Activated CD4-positive, alpha-beta memory T cell treated with anti-CD3 and anti-CD28 coated beads for 36 hours (primary cell): ENCODE measurements at places on chromosomes 13 and 19.
A peak's percentile ranks its signal among the peaks of the same experiment; 100 is the strongest.

DNA sequence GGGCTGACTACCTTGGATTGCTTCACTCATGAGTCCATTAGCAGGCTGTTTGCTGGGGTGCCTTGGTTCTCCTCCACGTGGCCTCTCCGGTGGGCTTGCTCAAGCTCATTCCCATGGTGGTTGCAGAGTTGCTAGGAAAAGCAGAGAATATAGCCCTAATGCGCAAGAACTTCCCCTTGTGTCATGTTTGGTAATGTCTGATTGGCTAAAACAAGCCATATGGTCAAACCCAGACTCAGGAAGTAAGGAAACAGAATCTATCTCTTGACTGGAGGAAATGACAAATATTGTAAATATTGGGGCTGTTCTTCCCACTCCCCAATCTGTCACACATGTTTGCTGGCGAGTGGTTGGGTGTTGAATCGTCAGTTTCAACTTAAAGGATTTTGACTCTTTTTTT is 12.1 kb downstream of the NFILZ start:
- DNase-seq = no peak

DNA sequence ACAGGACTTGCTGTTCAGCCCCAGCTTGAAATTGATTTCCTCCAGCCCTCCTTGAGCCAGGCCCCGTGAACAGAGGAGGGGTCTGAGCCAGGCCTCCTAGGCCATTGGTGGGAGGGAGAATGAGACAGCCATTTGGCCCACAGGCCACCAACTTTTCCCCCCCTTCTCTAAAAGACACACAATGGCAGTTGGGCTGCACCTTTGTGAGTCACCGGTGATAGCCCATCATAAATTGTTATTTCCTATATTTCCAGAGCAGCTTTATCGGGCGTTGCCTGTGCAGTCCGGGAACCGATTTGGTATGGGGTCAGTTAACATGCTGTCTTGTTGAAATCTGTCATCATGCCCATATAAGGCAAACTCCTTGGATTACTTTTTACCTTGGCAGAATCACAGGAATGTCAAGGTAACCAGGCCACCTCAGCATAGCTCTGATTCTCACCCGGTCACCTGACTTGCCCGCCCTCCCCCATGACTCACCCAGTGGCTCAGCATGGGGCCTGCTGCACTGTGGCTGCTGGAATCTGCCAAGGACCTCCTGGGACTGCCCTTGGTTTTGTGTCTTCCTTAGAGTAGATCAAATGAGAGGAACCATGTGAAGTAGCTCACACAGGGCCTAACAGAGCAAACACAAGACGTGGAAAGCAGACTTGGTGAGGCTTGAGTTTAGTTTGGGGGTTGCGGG is 36.1 kb downstream of the ACTN4 start:
- peak; percentile 82 for DNase-seq

- no peak for DNase-seq
These were observed 49.0 kb upstream of the FRY start for GRCh38 chr13:31982540-31982939.

DNA sequence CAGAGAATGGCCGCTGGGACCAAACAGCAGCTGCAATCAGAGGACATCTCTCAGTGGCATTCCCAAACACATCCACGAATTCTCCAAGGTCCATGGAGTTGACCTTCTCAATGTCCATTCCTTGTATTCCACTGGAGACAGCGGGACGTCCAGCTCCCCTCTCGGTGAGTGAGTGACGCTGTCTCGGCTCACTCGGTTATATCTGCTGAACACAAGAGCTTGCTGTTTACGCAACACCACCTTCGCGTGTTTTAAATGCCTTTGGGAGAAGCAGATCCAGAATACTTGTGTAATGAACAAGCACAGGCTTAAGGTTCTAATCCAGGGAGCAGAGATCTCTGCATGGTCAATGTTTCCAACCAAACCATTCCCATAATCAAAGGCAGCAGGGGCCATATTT is at the start of gene URAD:
TSS of gene URAD (minus strand) at position 174 of the 400 bp plus-strand sequence. CDS start at position 118, 56 bp downstream.
- no peak for DNase-seq

DNA sequence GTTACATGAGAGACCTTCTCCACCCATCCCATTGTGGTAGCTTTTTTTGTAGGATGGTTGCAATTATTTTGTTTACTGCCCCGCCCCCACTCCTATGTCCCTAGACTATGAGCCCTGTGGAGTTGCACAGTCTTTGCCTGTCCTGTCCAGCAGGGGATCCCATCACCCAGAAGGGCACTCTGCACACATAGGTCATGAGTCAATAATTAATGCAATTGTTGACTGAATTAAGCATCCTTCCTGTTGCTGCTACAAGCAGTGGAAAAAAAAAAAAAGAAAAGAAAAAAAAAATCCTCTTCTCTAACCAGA is 14.2 kb downstream of the C19orf81 start:
- no peak for DNase-seq

DNA sequence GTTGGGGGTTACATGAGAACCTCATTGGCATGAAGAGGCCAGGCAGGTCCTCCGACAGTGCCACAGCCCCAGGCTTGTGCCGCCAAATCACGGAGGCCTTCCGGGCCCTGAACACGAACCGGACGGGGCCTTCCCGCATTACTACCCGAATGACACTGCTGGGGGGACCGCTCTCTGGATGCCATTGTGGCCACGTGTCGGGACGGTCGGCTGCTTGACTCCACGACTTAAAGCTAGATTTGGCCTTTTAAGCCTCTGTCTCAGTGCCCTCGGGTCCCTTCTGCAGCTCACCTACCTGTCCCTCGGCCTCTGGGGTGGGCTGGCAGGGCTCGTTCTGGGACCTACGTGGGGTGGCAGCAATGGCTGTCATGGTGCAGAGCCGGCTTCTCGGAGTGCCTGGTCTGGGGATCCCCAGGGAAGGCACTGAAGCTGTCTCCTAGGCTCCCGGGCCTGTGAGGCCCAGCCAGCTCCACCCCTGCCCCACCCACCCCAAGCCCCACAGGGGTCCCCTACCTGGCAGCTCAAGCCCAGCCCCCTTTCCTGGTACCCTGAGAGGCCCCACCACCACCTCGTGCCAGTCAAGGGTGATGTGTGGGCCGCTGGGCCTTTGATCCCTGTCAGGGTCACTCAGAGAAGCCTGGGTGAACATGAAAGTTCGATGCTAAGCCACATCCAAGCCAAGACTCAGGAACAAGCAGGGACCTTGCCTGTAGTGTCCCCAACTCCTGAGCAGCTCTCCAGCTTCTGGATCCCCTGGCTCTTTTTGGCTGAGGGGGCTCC is 245.8 kb upstream of the SGCG start:
- no peak for DNase-seq

- no peak for DNase-seq
These were observed 20.4 kb upstream of the DCLK1 start for GRCh38 chr13:36151591-36151990.

DNA sequence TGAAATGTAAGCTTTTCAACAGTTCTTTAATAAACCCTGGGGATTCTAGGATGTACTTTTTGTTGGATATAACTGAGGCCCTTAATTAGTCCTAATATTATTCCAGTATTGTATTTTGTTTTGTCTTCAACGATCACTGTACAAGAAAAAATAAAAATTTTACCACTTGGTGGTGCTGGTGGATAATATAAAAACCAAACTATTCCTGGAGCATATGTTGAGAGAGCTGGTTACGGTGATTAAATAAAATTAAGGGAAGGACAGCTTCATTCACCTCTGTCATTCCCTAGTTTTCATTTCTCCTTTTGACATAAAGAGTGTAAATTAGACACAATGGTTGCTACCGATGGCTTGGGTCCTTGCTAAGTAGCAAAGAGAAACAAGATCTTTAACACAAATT is 598.6 kb upstream of the PCDH20 start:
- DNase-seq = no peak

DNA sequence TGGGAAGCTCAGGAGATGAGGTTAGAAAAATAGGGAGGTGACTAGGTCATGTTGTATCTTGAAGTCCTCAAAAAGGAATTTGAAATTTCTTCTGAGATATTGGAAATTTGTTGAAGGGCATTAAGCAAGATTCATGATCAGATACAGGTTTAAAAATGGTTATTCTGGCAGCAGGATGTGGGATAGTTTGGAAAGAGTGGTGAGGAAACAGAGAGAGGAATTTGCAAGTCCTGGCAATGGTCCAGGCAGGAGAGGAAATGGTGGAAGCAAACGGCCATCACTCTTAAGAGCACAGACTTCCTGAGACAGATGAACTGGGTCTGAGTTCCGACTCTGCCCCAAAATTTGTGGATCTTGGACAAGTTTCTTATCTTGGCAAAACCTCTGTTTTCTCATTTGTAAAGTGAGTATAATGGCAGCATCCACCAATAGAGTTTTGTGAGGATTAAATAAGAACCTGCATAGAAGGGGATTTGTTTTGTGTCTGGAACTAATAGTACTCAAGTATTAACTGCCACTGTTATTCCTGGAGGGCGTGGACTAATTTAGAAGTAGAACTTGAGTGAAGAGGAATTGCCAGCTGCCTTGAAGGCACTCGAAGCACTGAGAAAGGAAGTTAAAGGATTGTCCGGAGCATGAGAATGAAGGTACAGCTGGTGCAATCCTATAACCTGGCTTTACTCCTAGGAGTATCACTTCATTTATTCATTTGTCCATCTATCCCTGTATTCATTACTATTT is 99.6 kb downstream of the CCNA1 start:
- DNase-seq = no peak

GRCh38 chr19:37227996-37228395 is 10.0 kb downstream of the ZNF383 start:
- peak; percentile 52 for DNase-seq

- no peak for DNase-seq
These were observed 15.8 kb upstream of the ELF1 start for GRCh38 chr13:41034881-41035280.

- no peak for DNase-seq
These were observed 19.5 kb downstream of the NUFIP1 start for GRCh38 chr13:44969551-44970484.

DNA sequence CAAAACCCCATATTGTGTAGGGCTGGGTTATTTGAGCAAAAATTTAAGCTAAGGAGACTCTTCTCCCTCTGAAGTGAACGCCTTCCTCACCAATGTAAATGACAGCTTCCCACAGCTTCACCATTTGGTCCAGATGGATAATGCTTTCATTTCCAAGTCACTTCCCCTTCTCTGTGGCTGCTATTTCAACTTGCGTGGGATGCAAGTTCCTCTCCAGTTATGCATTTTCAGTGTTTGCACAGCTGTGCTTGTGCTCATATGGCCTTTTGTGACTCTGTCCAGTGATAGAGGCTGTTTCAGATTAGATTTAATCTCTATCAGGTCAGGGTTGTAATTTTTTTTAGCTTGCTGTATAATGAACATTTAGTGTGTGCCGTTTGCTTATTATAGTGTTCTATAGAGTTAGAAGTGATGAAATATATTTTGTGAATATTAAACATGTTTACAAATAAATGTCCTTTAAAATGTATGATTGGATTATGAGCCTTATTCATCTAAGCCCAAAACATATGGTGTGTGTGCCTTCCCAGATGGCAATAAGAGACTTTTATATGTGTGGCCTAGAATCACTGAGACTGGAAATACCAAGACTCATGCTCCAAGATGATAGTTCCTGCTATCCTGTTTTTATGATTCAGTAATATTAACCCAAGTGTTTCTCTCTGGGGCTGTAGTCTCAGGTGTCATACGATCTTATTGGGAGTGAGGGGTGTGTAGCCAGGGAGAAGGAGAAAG is 86.6 kb downstream of the TNFRSF19 start:
- DNase-seq = no peak

DNA sequence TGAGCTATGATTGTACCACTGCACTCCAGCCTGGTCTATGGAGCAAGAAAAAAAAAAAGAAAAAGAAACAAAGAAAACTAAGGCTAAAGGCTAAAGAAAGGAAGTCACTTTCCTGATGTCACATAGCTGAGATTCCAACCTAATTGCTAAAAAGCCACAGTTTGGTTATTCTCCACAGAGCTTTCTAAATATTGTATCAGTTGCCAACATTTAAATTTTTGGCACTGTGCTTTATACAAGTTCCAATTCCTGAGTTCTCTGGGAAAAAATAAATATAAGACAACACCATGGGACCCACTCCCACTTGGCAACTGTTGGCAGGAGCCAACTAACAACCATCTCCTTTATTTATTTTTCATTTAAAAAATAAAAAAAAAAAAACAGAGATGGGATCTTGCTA is 11.2 kb upstream of the LYPD3 start:
- no peak for DNase-seq

DNA sequence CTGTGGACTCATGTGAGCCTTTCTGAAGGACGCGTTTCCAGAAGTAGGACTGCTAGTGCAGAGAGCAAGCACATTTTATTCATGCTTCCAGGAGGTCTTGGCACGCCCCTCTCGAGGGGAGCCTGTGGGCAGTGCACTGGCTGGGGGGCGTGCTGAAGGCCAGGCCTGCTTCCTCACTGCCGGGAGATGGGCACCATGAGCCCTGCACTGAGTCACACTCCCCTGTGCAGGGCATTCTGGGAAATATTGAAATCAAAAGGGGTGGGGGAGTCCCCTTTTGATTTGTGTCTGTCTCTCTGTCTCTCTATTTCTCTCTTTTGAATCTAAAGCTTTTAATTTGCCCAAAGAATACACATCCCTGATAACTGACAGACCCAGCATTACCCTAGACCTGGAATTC is 34.0 kb downstream of the DPF1 start:
- DNase-seq = peak; percentile 40

DNA sequence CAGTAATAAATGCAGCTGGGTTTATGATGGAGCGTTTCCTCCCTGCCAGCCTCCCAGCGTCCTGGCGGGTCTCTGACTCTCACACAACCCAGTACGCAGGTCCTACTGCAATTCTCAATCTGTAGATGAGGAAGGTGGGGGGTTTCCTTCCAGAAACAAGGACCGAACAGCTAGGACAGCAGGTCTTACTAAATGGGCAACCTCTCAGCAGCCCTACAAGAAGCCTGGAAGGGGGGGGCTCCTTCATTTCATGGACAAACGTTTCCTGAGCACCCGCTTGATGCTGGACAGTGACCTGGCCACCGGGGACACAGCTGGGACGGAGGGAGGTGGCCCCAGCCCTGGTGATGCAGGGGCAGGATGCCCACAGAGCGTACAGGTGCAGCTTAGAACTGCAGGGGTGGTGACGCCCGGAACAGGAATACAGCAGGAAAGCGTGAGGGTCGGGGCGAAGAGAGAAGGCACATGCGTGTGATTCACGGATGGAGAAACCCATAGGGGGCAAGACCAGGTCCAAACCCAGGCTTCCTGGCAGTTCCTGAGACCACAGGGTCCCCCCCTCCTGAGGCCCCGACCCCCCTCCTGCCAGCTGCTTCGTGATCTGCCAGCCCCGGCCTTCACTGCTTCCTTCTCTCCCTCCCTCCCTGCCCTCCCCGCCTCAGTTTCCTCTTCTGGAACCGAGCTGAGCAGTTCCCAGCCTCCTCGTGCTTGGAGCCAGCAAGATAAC is 732 bp upstream of the C2CD4C start:
- DNase-seq = no peak

DNA sequence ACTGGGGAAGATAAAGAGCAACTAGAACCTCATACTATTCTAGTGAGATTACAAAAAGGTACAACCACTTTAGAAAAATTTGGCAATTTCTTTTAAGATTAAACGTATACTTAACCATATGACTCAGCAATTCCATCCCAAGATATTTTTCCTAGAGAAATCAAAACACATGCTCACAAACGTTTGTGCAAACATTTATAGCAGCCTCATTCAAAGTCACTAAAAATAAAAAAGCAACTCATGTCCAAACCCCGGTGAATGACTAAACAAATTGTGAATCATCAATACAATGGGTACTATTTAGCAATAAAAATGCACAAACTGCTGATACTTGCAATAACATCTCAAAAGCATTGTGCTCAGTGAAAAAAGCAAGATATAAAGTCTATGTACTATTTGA is 121.5 kb downstream of the FRY start:
- DNase-seq = no peak

- peak; percentile 54 for DNase-seq
These were observed at the start of gene LACC1 for GRCh38 chr13:43879755-43880181. Gene LACC1, plus strand, starts transcription at chr13:43879904. Its CDS starts 1,082 bp downstream, at chr13:43880986.

GRCh38 chr13:75764926-75765310 is 128.8 kb downstream of the LMO7 start:
- no peak for DNase-seq
